RWPE2 (cell line): ENCODE measurements at places on chromosomes 13 and 19.

DNA sequence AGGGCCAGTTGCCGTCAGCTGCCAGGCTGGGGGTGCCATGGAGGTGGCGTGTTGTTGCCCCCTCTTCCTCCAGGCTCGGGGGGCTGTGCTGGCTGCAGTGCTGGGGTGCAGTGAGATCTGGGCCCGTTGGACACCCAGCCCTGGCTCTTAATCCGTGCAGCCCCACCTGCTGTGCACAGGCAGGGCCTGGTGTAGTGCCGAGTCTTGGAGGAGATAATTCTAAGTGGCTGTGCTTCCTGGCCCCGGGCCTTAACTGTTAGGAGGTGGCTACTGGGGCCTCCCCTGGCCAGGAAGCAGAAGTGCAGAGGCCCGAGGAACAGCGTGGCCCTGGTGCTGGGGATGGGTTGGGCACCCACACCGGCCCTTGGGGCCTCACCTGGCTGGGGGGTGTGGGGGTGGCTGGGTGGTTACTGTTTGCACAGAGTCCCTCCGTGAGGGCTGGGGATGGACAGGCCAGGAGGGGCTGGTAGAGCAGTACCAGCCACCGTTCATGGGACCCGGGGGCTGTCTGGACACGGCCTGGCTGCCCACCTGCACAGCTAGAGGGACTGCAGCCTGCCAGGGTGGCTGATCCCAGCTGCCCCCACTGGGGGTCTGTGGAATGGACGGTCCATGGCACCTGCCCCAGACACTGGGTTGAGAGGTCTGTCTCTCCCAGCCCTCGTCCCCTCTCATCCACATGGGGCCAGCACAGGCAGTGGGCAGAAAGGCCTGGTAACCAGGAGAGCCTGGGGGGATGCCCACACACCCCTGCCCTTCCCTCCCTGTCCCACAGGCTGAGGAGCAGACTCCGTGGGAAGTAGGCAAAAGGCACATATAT is 3.3 kb downstream of the GPX4 start:
- DNase-seq: no peak

DNA sequence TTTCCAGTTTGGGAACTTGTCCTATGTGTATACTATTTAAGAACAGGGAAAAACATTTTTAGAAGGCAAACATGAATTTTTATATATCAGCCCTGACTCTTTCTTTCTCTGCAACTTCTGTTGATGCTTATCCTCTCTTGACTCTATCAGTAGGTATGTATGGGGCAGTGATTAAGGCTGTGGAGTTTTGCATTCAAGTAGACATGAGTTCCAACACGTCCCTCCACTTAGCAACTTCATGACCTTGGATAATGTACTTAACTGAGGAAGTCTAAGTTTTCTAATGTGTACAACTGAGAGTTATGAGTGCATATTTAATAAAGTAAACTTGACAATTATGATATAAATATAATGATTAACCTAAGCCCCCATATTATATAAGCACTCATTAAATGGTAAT is 414.6 kb downstream of the TDRD3 start:
- DNase-seq: no peak

DNA sequence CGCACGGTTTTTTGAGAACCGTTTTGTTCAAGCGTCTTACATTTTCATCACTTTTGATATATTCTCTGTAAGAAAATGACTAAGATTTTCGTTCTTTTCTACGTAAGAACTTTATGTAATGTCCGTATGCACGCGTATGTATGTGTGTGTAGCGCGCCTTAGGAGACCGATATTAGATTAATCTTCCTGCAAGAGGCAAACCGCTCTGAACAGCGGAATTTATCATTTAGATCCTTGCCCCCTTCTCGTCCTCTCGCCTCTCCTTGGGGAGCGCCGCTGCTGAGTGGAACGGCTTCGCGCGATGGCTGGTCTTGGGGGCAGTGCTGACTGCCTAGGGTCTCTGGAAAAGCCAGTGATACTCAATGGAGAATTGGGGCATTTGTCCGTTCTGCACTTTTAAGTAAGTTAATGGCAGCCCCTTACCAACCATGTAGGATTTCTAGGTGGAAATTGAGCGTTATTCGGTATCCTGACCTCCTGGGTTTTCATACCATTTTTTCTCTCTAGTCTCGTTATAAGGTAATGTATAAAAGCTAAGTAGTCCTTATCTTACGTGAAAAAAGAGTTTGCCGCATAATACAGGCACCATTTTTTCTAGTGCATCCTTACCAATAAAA is 4.7 kb downstream of the MAB21L1 start:
- DNase-seq: no peak

GRCh38 chr13:21006141-21007005 is 55.0 kb downstream of the LATS2 start:
- DNase-seq: no peak

- no peak for DNase-seq
Observed at GRCh38 chr19:6095760-6096159, 14.5 kb downstream of the RFX2 start.

DNA sequence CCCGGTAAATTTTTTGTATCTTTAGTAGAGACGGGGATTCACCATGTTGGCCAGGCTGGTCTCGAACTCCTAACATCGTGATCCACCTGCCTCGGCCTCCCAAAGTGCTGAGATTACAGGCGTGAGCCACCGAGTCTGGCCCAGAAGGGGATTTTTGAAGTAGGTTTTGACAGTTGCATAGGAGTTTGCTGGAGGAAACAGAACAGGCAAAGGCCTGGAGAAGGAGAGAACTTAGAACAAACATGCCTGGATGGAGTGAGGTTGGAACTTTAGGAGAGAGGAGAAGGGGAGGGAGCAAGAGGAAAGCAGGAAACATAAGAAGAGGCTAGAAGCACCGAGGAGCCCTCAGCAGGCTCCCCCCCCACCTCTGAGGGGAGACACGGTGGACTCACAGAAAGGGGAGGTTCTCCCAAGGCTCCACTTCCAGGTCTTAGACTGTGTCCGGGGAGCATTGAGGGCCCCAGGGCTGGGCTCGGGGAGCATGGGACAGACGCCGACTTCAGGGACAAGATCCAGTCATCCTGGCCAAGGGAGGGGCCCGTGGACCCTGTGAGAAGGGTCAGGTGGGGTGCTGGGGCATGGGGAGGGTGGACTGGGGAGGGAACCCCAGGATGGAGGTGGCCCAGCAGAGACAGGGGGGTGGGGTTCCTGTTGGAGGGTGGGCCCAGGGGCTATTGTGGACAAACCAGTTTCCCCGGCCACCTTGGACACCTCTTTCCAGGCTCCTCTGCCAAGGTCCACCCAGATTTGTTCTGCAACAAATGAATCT is 1.8 kb upstream of the FBN3 start:
- no peak for DNase-seq

DNA sequence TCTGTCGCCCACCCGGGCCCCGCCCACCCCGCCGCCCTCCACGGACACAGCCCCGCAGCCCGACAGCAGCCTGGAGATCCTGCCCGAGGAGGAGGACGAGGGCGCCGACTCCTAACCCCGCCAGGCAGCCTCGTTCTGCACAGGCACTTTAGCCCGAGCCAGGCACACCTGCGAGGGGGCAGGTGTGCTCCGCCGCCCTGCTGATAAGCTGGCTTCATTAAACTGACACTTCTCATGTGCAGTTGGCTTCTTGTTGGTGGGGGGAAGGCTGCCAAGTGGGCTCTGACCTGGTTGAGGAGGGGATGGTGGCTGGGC is 8.2 kb downstream of the IL4I1 start:
- DNase-seq: no peak

DNA sequence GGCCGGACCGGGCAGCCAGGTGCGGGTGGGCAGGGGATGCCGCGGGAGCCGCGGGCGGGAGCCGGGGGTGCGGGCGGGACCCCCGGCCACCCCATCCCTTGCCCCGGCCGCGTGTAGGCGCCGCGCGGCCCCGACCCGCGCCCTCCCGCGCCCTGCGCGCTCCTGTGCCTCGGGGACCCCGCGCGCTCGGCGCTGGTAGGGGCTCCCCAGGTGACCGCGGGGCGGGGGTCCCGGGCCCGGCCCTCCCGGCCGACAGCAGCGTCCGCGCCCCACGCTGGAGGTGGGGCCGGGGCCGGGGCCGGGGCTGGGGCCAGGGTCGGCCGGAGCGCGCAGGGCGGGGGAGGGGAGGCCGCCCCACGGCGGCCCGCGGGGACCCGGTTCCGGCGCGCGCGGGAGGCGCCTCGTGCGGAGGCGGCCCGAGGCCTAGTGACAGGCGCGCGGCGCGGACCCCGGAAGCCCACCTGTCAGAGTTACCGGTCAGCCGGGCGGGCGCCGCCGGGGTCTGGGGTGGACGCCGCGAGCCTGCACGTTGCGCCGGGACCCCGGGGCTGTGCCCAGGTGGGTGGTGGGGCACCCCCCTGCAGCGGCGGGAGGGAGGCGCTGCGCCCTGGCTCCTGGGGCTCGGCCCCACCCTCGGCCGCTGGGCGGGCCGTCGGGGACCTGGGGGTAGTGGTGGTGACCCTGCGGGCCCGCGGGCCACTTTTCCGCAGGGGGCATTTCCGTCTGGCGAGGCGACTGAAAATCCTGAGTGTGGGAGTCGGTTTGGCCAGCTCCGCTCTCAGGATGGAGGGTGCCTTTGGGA is 518 bp downstream of the TFDP1 start:
- peak; percentile 50 for DNase-seq

DNA sequence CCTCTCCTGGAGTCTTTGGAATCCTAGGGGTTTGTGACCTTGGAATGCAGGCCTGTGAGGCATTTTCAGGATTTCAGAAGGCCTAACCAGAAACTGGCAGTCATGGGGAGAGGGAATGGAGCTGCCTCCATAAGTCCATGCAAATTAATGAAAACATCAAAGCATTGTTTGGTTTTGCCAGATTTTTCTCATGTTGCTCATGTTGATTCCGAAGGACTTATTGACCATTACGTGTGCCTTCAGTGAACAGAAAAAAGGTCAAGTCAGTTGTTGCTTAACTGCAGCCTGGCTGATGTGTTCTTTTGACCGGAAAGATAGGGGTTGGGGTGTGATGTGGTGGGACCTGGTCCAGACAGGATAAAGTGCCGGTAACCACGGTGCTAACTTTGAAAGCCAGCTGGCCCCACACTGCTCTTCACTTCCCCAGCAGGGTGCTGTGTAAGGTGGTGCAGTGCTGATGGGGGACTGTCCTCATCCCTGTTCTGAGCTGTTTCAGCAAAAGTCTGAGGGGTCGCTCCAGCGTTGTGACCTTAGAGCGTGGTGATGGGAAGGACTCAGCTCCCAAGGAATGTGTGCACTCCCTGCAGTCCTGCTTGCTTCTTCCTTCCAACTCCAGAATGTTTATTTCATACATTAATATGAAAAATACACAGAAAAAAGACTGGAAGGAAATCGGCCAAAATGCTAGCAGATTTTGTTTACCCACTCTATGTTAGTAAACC is 3.5 kb downstream of the RNF113B start:
- no peak for DNase-seq

- DNase-seq: no peak
Observed at GRCh38 chr13:46124531-46124966, 19.7 kb upstream of the CPB2 start.

- DNase-seq: peak; percentile 86
Observed at GRCh38 chr19:37655689-37656371, 565 bp upstream of the ZFP30 start.

DNA sequence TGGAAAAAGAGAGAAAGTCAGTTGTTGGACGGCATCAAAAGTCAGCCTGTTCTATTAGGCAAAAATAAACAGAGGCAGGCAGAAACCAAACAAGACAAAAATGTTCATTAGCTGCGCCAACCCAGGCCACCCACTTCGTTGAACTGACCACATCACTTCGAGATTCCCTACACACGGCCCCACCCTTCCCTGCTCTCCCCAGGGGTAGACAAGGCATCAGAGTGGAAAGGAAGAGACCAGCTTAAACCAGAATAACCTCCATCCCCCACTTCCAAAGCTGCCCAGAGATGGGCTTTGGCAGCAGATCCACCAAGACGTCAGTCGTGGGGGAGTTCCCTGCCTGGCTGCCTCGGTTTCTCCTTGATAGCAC is 204.6 kb upstream of the TSHZ3 start:
- DNase-seq: no peak

DNA sequence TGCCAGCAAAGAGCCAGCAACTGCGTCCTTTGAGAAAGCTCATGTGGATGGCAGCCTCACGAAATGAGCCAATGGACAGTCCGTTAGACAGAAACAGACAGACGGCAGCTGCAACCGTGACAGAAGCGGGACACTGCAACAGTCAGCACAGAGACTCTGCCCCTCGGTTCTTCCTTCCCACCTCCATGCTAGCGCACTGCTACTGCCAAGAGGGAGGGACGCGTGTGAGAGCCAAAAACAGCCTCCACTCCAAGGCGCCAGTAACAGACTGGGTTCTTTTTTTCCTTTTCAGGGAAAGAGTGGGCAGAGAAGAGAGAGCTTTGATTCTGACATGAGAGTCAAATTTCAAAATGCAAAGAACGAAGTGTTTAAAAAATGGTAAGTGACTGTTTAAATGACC is 77.5 kb downstream of the SERP2 start:
- no peak for DNase-seq

DNA sequence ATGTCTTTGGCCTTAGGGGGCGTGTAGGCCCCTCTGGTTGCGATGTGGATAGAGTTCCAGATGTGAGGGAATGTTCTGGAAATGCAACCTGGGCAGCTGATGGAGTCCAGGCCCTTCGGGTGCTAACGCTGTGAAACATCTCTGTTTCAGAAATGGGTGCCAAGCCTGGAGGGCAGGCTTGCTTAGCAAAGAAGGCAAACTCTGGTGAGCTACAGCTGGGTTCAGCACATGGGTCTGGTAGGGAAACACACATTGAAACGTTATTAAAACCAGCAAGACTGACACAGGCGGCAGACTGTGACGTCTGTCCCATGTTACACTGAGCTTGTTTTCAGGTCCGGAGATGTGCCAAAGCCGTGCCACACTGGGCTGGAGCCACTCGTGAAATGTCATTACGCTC is 8.6 kb upstream of the CDC16 start:
- DNase-seq: no peak

- no peak for DNase-seq
Observed at GRCh38 chr13:27339299-27339698, 68.7 kb downstream of the RASL11A start.

DNA sequence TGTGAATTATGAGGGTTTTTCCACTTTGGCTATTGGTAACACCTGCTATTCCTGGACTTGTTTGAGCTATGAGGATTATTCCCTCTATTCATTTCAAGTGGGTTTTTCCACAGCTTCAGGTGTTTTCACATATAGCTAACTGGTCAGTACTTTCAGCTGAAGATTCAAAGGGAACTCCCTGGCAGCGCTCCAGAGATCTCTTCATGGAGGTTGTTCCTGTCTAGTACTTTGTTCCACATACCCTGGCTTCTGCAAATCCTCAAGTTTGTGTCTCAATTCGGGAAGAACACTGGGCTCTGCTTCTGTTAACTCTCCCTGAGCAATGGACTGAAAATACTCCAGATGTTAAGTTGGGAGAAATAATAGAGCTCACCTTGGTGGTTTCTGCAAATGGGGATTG is 5.6 kb upstream of the ZNF607 start:
- no peak for DNase-seq

- DNase-seq: no peak
Observed at GRCh38 chr19:23273022-23273589, 22.9 kb upstream of the ZNF724 start.
